Cerebellar nuclear complex (tissue), 1 donor: ENCODE measurements at places on chromosomes 1 and 21.

DNA sequence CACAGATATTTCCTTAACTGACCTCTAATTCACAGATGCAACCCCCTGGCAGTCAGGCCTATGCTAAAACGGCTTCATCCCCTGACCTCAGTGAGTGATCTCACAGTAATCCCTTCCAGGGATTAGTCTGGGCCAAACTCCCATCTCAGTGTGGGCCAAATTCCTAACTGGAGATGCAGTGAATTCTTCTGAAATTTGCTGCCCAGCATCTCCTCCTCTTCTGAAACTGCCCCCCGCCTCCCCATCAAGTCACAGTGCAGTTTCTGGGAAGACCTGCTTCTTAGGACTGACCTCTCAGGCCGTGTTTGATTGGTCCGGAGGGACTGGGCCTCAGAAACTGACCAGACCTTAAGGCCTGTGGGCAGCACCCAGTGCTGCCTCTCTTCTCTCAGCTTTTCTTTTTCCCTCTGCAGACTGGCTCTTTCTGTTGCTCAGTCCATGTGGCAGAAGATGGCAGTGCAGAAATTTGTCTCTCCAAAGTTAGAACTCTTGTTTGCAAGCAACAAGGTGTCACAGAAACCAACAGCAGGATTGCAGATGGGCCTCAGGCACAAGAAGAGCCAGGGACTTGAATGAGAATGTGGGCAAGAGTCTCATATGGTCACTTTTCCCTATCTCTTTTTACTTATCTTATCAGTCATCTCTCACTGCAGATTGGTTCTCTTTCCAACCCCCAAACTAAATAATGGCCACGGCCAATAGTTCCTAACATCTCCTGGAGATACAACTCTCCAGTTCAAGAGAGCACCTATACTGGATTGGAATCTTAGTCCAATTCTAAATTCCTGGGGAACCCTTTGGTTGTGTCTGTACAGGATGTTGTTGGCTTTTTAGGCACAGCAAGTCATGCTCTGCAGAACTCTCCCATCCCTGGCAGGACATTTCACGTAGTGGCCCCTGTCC lies 95.5 kb upstream of the RALGPS2 start:
- no peak for DNase-seq

DNA sequence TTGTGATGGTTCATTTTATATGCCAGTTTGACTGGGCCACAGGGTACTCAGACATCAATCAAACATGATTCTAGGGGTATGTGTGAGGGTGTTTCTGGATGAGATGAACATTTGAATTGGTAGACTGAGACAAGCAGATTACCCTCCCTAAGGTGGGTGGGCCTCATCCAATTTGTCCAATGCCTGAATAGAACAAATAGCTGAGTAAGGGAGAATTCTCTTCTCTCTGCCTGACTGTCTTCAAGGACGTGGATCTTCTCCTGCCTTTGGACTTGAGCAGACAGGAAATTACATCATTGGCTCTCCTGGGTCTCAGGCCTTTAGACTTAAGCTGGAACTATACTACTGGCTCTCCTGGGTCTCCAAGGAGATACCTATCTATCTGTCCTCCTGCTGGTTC lies 64.4 kb downstream of the SUSD4 start:
- DNase-seq: no peak

DNA sequence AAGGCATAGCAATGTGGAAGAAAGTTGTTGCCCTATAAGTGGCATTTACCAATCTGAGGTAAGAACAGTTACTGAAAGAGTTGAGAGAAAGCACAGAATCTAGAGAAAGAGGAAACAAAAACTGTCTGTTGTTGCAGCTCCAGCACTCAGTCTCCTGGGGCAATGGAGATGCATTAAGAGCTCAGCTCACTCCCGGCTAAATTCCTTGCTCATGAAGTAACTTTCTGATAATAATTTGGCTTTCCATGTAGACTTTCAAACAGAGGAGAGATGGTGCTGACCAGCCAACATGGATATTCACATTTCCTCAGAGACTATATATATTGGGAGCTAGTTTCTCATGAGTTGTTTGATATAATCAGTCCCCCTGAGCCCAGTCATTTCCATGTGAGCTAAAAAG lies 135.3 kb downstream of the GDAP2 start:
- DNase-seq: no peak

- no peak for DNase-seq
These were observed 16.4 kb downstream of the RAB4A start for GRCh38 chr1:229287267-229287666.

GRCh38 chr1:37722181-37723071 lies 30.1 kb downstream of the CDCA8 start:
- no peak for DNase-seq

DNA sequence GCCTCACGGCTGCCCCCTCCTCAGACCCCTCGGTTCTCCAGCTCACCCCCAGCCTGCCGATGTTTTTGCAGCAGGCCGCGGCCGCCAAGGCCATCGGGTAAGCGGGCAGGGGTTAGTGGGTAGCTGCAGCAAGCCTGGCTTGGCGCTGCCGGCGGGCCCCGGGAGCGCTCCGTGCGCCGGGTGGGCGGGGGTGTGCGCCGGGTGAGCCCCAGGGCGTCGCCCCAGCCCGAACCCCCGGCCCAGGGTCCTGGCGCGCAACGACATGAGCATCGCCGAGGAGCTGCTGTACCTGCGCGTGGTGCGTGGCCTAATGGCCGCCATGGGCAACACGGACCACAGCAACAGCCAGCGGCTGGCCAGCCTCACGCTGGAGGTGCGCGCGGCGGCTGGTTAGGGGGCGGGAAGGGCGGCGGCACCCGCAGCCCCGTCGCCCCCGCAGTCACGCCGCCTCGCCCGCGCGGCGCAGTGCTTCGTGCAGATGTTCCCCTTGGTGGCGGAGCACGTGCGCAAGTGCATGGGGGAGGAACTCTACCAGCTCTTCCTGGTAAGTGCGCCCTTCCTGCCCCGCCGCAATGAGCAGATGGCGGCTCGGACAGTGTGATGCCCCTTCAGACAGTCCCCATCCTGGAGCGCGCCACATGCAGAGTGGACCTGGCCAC lies 6.5 kb downstream of the RNU5D-1 start:
- no peak for DNase-seq

DNA sequence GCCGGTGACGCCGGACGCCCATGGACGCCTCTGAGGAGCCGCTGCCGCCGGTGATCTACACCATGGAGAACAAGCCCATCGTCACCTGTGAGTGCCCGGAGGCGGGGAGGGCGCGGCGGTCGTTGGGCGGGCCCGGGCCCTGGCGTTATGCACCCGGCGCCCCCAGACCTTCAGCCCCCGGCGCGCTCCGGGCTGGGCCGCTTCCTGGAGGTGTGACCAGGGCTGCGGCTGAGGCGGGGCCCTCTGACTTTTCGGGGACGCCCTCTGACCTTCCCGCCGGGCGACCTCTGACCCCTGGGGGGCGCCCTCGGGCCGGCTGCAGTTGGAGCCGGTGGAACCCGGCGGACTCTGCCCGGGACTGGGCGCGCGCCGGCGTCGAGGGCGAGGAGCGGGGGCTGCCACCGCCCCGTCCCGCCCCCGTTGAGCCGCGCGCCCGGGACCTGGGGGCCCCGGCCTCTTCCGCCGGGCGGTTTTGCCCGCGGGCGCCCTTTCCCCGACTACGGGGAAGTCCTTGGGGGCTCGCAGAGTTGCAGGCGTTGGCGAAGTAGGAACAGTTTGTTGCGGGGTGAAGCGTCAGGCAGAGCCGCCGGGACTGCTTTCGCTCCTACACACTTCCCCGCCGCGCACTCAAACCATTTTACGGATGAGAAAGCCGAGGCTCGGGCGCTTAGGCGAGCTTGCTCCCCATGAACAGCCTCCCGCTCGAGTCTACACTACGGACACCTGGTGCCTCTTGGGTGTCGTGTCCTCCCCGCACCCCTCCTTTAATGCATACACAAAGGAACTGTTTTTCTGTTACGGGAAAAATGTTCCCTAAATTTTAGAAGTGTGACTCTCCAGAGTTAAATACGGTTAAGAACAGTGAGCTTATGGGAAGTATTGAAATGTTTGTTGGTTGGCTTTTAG lies 618 bp downstream of the TRAPPC10 start:
- DNase-seq: no peak

- no peak for DNase-seq
These were observed 39.3 kb upstream of the COL6A2 start for GRCh38 chr21:46058431-46059145.

DNA sequence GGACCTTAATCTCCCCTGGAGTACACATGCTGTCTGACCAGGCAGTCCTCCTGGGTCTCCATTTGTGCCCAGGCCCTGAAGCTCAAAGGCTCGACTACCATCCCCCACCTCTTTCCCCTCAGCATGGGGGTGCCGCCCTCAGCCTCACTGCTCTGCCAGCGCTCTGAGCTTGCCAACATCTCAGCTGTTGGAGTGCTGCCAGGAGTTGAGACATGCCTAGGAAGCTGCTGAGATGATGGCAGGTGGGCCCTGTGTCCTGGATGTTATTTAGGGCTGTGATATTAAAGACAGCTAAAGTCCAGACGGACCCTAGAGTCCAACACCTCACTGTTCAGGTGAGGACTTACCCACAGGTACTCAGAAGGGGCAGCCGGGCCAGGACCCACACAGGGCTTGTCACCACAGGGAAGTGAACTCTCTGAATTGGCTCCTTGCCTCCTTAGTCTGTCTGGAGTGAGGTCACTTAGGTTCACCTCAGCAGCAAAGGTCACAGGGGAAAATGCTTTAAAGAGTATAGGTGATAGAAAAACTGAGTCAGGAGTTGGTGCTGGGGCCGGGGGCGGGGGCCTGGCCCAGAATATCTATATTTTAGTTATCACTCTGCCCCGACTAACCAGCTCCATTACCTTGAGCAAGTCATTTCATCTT lies 19.7 kb upstream of the KCNC4 start:
- DNase-seq: no peak

DNA sequence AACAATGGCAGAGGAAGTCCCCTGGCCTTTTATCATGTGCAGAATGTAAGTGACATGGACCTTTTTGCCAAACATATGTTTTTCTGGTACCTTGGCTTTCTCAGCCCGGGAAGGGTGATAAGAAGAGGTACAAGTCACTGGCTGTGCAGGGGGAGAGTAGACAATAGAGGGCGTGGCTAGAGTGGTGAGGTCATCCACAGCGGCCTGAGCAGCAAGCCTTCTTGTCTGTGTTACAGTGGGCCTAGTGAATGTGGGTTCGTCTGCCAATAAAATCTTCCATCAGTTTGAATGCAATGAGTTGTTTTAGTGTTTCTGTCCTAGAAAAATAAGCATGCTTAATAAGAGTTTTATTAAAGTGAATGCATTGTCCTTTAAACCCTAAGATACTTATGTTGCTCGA lies 59.0 kb upstream of the PGD start:
- DNase-seq: peak; percentile 13

GRCh38 chr1:116982319-116983004 lies 19.1 kb upstream of the CD101 start:
- no peak for DNase-seq
